ENCODE measurements at places on chromosomes 3 and 15. TPM values are rescaled to one million over a fixed set of nuclear protein-coding genes. Genes with fewer than 3 reads are reported as not detected.

CACNA2D2 gene
- 0.10 TPM for total RNA-seq

DNA sequence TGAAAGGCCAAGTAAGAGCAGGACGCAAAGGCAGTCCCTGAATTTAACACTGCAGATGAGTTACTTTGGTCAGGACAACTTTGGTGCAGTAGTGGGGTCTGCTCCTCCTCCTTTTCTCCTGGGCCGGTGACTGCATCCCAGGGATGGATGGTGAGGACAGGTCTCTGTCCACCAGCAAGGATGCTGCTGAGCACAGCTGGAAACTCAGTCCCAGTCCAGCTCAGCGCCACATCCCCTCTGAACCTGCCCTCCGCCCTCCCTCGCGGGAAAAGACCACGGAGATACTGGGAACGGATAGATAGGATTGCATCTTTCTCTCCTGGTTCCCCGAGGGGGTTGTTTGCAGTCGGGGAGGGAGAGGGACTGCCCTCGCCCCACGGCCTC lies 13.8 kb downstream of the GRAMD2A start:
- DNase-seq: no peak

MINAR1 gene
- total RNA-seq: 0.29 TPM

- no peak for DNase-seq
These were observed 71.1 kb downstream of the LRRFIP2 start for GRCh38 chr3:37103103-37103808.

DNA sequence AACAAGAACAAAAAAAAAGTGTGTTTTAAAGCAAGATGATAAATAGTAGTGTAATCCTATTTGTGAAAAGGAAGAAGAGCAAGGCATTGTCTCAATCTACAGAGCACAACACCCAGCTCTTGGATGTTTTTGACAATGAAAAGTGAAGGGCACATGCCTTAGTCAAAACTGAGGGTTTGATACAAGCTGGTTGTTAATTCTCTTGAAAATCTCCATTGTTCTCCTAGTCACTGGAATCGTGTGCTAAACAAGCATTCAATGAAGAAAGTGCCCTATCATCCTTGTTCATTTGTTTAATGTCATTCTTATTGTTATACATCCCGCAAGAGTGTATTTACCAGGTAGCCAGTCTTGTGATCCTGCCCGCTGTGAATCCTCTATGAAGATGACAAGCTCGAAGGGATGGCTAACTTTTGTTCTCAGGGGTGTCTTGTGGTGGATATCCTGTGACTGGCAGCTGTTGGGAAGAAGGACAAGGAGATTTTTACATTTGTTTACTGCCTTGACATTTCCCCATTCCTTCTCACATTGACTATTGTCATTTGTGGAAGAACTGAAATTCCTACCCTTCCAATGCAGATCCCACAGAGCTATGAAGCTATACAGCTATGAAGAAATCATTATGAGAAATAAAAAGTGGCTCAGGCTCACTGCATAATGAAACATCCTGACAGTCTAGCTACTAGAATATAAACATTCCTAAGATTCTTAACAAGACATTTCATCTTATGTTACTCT lies 175.9 kb downstream of the VGLL3 start:
- no peak for DNase-seq

DNA sequence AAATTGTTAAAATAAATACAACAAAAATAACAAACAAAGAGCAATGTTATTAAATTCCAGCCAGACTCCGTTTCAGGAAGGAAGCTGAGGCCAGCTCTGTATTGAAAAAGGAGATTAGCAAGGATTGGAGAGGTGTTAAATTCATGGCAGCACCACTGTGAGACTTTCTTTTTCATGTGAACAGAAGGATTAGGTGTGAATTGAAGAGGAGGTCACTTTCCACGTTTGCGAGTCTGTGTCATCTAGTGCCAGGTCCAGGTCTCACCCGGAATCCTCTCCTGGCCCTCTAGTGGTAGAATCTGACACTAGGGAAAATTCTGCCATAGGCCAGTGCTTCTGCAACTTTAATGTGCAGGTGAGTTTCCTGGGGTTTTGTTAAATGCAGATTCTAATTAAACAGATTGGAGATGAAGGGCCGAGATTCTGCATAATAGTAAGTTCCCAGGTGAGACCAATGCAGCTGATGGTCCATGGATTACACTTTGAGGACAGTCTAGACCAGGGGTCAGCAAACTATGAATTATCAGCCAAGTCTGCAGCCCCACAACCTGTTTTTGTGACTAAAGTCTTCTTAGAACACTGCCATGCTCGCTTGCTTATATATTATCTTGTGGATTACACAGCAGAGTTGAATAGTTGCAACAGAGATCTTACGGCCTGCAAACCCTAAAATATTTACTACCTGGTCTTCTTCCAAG lies 9.2 kb upstream of the SLC6A1 start:
- peak; percentile 7 for DNase-seq

LTF gene
- total RNA-seq: not detected

- no peak for DNase-seq
These were observed 35.5 kb downstream of the ECT2 start for GRCh38 chr3:172786036-172786435.

- DNase-seq: no peak
These were observed 15.8 kb downstream of the RUVBL1 start for GRCh38 chr3:128107834-128108233.

DNA sequence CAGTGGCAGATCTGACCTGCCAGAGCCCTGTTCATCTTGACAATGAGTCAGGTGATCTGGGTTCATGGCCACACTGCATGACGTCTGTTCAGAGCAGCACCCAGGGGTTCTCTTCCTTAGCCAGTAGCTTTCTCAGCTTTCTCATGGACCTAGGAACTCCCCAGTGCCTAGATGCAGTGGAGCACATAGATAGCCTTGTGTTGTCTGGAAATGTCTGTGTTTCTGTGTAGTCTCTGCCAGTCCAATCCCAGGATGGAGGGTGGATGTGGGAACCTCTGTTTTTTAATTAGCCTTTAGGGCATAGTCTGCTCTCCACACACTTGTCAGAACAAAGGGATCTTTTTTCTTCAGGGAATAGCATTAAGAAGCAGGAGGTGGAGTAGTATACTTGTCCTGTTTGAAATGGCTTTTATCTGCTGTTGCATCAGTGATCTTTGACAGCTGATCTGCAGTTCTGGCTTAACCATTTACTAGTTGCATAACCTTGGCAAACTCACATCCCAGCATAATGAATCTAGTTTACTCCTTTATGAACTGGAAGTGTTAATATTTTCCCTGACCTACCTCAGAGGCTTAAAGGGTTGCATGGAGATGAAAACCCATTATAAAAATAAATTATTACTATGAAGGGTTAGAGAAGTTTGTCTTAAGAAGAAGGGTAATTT lies 16.1 kb upstream of the CACNA1D start:
- DNase-seq: no peak

HLTF gene
- total RNA-seq: 10.5 TPM

- no peak for DNase-seq
These were observed 53.0 kb upstream of the KPNA4 start for GRCh38 chr3:160618363-160618762.

GRCh38 chr3:152282813-152283212 lies 14.1 kb downstream of the MBNL1 start:
- no peak for DNase-seq

DNA sequence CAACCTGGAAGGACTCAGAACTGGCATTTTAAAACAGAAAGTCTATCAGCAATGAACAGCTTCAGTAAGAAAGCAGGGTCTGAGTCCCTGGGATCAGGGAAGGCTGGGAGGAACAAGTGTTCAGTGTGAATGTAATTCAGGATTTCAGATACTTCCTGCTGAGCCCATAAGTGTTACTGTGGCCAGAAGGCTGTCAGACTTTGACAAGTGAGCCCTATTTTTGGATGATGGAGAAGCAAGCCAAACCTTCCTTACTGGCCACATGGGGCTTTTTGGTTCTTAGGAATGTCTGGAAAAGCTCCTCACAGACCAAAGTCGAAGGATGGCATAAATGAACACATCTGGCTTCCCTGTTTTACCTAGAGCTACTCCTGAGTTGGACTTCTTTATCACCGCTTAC lies 157.2 kb downstream of the BBX start:
- no peak for DNase-seq

FAM98B gene
- 8.2 TPM for total RNA-seq

ABCC5 gene
- 12.2 TPM for total RNA-seq

- DNase-seq: no peak
These were observed 10.1 kb upstream of the GLCE start for GRCh38 chr15:69150336-69150735.

DNA sequence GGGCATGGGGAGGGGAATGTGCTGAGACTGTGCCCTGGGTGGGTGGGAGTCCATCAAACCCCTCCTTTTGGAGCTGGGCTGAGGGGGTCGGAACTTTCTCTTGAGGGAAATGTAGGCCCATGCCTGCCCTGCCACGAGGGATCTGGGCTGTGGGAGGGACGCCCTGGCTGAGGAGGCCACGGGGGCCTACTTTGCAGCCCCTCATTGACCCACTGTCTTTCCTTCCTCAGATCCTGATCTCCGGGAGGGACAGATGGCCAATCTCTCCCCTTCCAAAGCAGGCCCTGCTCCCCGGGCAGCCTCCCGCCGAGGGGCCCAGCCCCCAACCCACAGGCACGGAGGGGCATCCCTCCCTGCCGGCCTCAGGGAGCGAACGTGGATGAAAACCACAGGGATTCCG lies 25.3 kb downstream of the LOXL1 start:
- no peak for DNase-seq

DNA sequence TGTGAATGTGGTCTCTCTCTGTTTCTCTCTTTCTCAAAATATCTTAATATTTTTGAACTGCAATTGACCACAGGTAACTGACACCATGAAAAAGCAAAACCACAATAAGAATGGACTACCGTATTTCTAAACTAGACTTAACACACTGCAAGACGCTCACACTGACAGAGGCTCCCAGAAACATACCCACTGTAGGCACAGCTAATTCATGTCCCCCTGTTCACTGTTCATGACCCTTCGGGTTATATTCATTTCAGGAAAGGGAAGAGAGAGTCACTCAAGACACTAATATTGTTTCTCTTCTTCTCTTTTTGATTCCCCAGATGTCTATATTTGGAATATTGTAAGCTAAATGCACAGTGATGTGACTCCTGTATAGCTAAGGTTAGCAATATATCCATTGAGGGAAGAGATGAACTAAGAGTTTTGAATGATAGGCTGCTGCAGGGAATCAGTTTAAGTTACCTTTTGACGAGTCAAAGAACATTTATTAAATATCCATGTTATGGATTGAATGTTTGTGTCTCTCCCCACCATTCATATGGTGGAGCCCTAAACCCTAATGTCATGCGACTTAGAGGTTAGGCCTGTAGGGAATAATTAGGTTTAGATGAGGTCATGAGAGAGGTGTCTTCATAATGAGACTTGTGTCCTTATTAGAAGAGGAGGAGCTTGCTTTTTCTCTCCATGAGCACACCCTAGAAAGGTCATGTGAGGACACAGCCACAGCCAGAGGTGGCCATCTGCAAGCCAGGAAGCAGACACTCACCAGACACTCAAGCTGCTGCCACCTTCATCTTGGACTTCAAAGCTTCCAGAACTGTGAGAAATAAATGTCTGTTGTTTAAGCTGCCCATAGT lies 216.6 kb upstream of the GRM7 start:
- no peak for DNase-seq

GRCh38 chr3:106908181-106908938 lies 468.9 kb upstream of the CCDC54 start:
- DNase-seq: no peak

GRCh38 chr3:189690237-189690636 lies 59.0 kb downstream of the TP63 start:
- DNase-seq: no peak

- no peak for DNase-seq
These were observed 6.6 kb downstream of the CBLB start for GRCh38 chr3:105862217-105862616.
